ENCODE measurements at places on chromosomes 1 and 21. TPM values are rescaled to one million over a fixed set of nuclear protein-coding genes. Genes with fewer than 3 reads are reported as not detected.

GRCh38 chr1:214801191-214801590 lies 198.2 kb downstream of the CENPF start:
- no peak overlapping the region for H3K27ac ChIP-seq
- no peak overlapping the region for H3K4me3 ChIP-seq
- no peaks in the 10 kb centered on the region for H3K27me3 ChIP-seq
- no peaks in the 10 kb centered on the region for H3K36me3 ChIP-seq
- no peaks in the 10 kb centered on the region for H3K4me1 ChIP-seq
- no peak for DNase-seq

DNA sequence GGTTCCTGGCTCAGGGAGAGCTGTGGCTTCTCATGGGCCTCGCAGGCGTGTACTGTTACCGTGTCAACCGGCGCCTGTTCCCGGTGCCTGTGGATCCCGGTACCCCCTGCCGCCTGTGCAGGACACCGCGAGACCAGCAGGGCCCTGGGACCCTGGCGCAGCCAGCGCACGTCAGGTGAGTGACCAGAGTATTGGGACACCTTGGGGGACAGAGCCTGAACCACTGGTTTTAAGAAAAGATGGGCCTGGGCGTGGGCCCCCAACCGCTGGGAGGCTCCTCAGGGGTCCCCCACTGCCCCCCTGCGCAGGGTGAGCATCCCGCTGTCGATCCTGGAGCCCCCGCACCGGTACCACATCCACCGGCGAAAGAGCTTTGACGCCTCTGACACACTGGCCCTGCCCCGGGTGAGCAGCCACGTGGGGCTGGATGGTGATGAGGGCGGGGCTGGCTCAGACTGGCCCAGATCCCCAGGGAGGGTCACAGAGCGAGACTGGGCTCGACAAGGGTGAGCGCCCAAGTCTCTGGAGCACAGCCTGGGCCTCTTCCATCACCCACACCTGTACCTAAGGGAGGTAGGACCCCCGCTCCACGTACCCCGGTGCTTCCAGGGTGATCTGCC lies 10.5 kb downstream of the MIIP start:
- no peak overlapping the region for H3K4me3 ChIP-seq
- H3K36me3 ChIP-seq, result peaks cover 61% of the 10 kb centered on the region
- no peak overlapping the region for H3K27ac ChIP-seq
- no peaks in the 10 kb centered on the region for H3K27me3 ChIP-seq
- peaks cover 7% of the 10 kb centered on the region for H3K4me1 ChIP-seq

AK5 gene
- 1.0 TPM for total RNA-seq

DNA sequence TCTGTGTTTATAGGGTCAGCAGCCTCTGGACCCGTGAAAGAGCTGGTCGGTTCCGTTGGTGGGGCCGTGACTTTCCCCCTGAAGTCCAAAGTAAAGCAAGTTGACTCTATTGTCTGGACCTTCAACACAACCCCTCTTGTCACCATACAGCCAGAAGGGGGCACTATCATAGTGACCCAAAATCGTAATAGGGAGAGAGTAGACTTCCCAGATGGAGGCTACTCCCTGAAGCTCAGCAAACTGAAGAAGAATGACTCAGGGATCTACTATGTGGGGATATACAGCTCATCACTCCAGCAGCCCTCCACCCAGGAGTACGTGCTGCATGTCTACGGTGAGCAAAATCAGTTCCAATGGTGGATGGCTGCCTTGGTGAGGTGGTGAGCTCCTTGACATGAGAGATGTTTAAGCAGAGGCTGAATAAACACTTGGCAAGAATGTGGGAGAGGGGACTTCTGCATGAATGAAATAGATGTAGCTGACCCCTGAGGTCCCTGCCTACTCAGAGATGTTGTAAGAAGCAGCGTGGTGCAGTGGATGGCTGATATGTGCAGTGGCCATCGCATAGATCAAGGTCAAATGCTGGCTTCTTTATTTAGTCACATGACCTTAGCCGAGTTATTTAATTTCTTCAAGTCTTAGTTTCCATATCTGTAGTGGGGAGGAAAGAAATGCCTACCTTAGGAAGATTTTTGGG lies 9.3 kb downstream of the SLAMF7 start:
- no peaks in the 10 kb centered on the region for H3K4me1 ChIP-seq
- no peak overlapping the region for H3K27ac ChIP-seq
- H3K27me3 ChIP-seq, result peaks cover 48% of the 10 kb centered on the region
- H3K4me3 ChIP-seq, result no peak overlapping the region

PTPN7 gene
- total RNA-seq, result 0.44 TPM

DNA sequence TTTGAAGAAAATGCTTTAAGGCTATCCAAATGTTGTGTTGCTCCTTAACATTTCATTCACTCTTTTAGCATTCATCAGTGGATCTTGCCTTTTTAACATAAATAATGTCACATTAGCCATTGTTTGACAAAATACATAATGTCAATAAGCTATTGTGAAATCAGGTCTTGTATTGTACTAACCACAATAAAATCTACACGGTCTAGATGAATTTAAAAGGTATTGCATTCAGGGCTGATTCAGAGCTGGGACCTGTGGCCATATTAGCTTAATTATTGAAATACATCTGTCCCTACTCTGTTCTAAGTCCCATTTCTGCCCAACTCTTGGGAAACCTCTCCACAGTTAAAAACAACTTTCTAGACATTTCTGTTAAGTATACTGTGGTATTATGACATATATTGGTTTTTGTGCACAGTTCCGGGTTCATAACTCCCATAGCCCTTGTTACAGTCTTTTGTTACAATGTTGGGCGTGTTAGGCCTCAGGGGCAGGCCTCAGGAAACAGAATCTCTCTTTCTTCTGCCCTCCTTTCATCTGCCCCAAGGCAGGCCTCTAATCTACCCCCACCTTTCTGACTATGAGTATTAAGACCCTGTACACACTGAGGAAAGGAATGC lies 44.7 kb upstream of the CITED4 start:
- no peak overlapping the region for H3K27ac ChIP-seq
- DNase-seq, result no peak
- H3K36me3 ChIP-seq, result no peaks in the 10 kb centered on the region
- peaks cover 10% of the 10 kb centered on the region for H3K4me1 ChIP-seq
- no peaks in the 10 kb centered on the region for H3K27me3 ChIP-seq

DNA sequence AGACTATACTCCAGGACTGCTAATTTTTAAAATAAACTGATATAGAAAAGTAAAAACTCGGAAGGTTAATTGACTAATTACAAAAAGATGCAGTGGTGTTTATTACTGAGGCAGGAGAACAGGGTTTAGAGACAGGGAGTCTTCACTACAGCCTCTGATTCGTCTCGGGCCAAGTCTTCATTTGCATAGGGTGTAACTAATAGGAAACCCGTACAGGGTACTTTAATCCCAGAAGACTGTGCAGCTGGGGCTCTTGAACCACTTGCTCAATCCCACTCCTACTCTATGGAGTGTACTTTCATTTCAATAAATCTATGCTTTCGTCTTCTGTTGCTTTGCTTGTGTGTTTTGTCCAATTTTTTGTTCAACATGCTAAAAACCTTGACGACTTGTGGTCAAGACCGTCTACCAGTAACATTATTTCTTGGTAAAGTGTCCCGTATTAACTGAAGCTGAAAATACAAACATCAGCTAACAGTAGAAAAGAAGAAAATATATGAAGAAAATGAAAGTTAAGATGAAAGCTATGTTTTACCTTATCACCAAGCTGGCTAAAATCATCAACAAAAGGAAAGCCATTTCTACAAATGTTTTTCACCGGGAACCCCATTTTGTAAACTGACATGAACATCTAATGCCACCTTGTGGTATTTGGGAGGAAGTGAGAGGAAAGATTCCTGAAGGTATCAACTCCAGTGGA lies 8.0 kb downstream of the SDHB start:
- peaks cover 52% of the 10 kb centered on the region for H3K36me3 ChIP-seq
- H3K4me3 ChIP-seq, result peak overlapping the region; percentile 46
- no peak for DNase-seq
- no peaks in the 10 kb centered on the region for H3K27me3 ChIP-seq
- H3K4me1 ChIP-seq, result peaks cover 50% of the 10 kb centered on the region

SV2A gene
- 0.44 TPM for total RNA-seq

GRCh38 chr1:205504311-205505075 lies at the start of gene CDK18:
TSS of gene CDK18 (plus strand) at chr1:205504669. CDS start at chr1:205523168, 18,499 bp downstream.
- peak; percentile 89 for DNase-seq
- no peaks in the 10 kb centered on the region for H3K27me3 ChIP-seq
- peak within 1 kb of the TSS; percentile 94 for H3K27ac ChIP-seq
- H3K36me3 ChIP-seq, result no peaks in the 10 kb centered on the region
- H3K4me1 ChIP-seq, result peaks cover 74% of the 10 kb centered on the region
- peak within 1 kb of the TSS; percentile 88 for H3K4me3 ChIP-seq

GRCh38 chr21:43733529-43734071 lies 14.7 kb downstream of the PDXK start:
- H3K4me3 ChIP-seq, result no peak overlapping the region
- H3K27ac ChIP-seq, result no peak overlapping the region
- peaks cover 8% of the 10 kb centered on the region for H3K36me3 ChIP-seq
- no peaks in the 10 kb centered on the region for H3K27me3 ChIP-seq

C1orf87 gene
- not detected for total RNA-seq

DNA sequence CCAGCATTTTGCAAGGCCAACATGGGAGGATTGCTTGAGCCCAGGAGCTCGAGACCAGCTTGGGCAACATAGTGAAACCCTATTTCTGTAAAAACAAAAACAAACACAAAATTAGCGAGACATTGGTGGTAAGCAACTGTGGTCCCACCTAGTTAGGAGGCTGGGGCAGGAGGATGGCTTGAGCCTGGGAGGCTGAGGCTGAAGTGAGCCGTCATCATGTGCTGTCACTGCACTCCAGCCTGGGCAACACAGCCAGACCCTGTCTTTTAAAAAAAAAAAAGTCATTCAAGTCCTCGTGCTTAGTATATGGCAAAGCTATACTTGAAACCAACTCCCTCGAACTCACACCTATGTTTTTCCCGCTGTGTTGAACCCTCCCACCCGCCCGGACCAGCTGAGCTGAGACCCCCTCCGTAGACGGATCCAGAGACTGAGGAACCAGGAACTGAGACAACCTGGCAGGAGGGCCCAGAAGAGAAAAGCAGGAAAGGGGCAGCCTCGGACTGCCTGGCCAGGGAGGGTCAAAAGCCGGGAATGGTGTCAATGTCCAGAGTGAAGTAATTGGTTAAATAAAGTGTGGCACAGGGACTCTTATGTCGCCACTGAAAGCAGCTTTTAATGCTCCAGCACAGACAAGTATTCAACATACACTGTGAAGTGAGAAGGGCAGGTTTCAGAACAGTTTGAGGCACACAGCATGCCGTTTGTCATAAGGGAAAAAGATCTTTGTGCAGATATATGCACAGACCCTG lies 32.8 kb upstream of the CASZ1 start:
- peaks cover 62% of the 10 kb centered on the region for H3K27me3 ChIP-seq
- H3K36me3 ChIP-seq, result no peaks in the 10 kb centered on the region
- no peak overlapping the region for H3K4me3 ChIP-seq
- DNase-seq, result no peak
- no peaks in the 10 kb centered on the region for H3K4me1 ChIP-seq

DNA sequence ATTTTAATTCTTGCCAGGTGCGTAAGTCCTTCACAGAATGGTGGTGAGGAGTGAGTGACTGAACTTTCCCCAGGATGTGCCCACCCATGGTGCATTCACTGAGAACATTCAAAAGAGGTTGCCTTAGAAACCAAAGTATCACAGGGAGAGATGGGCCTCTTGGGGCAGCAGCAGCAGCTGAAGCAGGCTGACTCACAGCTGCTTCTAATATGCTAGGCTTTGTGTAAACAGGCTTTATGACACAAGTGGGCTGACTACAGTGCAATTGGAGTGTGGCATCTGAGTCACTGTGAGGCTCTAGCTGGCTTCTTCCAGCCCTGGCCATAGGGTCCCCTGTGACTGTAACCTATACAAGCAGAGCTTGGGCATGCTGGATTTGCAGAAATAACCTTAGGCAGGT lies 12.6 kb downstream of the PIGP start:
- H3K27me3 ChIP-seq, result no peaks in the 10 kb centered on the region
- no peak overlapping the region for H3K27ac ChIP-seq
- DNase-seq, result no peak
- H3K4me3 ChIP-seq, result no peak overlapping the region

DNA sequence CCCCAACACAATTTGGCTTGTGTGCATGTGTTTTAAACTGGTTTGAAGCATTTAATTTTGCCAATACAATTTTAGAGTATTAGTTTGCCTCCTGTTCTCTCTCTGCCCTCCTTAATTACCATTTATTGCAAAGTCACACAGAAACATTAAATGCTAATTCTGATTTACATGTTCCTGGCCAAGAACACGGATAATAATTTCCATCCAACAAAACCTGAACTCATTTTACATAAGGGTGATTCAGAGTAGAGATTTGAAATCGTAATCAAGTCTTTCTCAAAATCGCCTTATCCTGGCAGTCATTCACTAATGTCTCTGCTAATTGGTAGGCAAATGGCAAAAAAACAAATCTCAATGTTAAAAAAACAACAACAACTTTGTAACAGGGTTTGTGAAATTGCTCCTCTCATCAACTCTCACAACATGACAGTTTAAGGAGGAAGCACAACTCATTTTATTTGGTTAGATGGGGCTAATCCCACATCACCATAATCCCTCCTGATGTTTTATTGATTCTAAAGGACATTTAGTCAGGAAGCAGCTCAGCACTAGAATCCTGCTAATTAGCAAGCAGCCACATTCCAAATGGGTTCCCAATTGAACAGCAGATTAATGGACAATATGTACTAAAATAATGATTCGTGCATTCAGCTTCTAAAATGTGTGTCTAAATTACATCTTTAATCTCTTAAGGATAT lies 55.9 kb downstream of the C1orf87 start:
- H3K36me3 ChIP-seq, result no peaks in the 10 kb centered on the region
- no peak overlapping the region for H3K4me3 ChIP-seq
- no peak for DNase-seq
- no peak overlapping the region for H3K27ac ChIP-seq

- no peak overlapping the region for H3K4me3 ChIP-seq
- H3K36me3 ChIP-seq, result peaks cover 65% of the 10 kb centered on the region
- no peaks in the 10 kb centered on the region for H3K4me1 ChIP-seq
- H3K27ac ChIP-seq, result no peak overlapping the region
Measured at GRCh38 chr1:235468004-235468403, 36.2 kb downstream of the B3GALNT2 start.

KCNK2 gene
- 0.08 TPM for total RNA-seq

DNA sequence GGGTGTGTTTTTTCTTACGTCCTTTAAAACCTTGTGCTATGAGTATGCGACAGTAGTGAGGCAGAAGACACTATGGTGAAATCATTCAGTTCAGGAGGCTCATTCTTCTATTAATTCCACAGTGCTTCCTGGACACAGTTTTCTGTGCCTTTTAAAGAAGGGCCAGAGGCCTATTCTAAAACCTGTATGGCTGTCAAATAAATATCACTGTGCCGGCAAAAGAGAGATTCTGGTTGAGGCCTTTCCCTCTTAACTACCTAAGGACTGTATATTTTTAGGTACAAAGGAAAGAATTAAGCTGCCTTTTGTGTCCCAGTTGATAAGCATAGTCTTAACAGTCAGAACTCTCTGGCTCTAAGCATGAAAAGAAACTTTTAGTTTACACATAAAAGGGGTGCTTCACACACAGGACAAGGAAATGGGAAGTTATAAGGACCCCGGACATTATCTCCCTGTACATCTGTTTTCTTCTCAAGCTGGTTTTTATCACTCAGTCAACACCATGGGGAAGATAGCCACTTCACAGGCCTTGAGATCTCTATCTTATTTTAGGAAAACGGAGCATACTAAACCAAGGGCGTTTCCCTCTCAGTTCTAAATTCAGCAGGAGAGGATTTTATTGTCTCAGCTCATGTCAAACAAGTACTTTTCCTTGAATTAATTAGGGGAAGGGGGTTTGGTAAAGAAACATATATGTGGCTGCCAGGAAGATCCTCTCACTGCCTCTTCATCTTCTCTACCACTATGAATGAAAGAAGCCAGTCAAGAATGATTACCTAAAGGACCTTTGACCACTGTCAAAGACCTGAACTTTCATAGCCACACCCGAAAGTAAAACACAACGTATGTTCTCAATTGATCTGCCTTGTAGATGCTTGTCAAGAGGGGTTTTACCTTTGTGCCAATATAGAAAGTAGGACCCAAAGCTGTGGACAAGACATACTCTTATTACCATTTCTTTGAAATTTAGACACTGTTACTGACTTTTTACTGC lies 71.4 kb upstream of the HSPA13 start:
- DNase-seq, result no peak
- no peaks in the 10 kb centered on the region for H3K27me3 ChIP-seq
- no peak overlapping the region for H3K27ac ChIP-seq
- H3K36me3 ChIP-seq, result no peaks in the 10 kb centered on the region

Data from left ventricle myocardium inferior (tissue), 1 donor.